ENCODE measurements at places on chromosomes 7 and 10.

- DNase-seq = no peak
Measured at GRCh38 chr7:55387062-55387965, 22.2 kb downstream of the LANCL2 start.

GRCh38 chr10:24722676-24723385 is 856 bp downstream of the ARHGAP21 start:
- peak; percentile 61 for DNase-seq

GRCh38 chr7:99505324-99505662 is 831 bp downstream of the ZKSCAN5 start:
- DNase-seq = no peak

- DNase-seq = no peak
Measured at GRCh38 chr10:78770167-78771090, 298.3 kb upstream of the ZMIZ1 start.

DNA sequence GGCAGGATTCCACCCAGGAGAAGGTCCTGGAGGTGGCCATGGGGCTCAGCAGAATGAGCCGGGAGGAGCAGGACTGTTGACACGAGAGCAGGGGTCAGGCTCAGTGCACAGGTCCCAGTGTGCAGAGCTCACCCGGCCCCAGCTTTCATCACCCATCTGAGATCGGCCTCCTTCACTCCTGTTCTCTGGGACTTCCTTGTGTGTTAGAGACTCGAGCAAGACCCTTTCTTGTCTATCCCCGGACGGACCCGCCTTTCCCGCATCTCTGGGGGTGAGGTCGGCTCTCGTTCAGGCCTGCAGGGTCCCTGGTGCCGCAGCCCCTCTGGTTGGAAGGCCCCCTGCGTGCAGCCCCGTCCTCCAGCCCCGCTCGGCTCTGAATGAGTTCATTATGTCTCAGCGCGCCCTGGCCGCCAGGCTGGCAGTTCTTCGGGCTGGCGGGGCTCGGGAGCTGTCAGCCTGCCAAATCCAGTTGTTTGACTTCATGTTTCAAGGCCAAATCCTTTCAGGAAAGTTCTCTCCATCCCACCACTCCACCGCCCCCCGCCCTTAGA is 127.9 kb downstream of the LHPP start:
- DNase-seq = no peak

DNA sequence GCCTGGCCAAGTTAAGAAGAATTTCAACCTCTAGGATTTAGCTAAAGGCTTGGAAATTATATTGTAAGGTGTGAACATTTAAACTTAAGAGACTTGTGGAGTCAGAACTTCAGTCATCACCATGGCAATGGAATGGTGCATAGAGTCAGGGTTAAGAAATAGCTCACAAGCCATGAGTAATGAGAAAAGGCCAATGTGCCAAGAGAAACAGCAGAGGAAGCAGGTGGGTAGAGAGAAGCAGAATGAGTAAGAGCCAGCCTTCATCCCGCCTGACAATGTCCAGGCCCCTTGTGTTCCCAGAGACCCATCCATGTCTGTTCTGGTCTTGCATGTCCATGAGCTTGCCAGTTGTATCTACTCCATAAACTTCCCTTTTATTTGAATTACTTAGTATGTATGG is 62.6 kb upstream of the TBX20 start:
- no peak for DNase-seq

DNA sequence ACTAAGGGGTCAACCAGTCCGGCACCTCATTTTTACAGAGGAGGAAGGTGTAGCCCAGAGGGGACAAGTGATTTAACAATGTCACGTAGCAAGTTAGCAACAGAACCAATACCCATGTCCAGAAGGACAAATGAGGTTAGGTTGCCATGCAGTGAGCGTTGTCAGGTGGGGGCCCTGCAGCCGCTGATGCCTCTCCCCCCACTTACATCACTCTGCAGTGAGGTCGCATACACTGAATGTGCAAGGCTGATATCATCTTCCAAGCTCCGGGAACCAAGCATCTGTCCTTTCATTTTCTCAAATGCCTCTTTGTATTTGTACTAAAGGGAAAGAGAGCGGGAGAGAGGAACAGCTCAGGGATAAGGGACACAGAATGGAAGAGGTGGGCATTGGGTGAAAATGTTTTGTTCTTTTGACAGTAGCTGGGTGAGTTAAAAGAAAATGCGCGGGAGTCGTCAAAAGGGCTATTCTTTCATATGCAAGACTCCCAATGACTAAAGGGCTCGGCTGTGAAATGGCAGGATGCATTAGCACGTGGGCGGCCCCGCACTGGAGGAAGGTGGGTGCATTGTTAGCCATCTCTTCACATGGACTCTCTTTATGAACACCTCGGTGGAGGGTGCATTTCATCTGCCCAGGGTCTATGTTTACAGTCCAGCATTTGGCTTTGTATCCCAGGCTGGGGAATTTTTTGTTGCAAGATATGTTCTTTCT is 49.7 kb downstream of the NRAP start:
- no peak for DNase-seq

GRCh38 chr10:1213252-1214070 is 157.3 kb downstream of the WDR37 start:
- no peak for DNase-seq

DNA sequence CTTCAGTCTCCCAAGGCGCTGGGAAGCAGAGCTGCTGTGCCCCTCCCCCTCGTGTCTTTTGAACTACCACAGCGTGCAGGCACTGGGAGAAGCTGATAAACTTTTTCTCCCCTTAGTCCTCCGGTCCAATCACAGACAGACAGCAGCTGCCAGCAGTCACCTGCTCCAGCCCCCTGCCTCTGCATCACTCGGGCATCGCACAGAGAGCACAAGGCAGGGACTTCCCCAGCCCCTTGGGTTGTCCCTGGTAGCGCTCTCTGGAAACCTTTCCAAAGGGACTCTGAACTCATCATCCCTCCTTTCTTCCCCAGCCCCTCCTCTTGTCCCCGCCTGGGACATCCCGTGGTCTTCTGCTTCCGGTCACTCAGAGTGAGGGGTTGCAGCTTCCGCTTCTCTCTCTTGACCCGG is 1.4 kb upstream of the NEUROG3 start:
- DNase-seq = no peak

GRCh38 chr7:110590415-110590814 is 500.5 kb upstream of the LRRN3 start:
- DNase-seq = no peak

- DNase-seq = no peak
Measured at GRCh38 chr7:121138262-121138933, 149.9 kb downstream of the CPED1 start.
